ENCODE measurements at places on chromosomes 7 and 10.

GRCh38 chr10:89503652-89504370 is 31.6 kb downstream of the SLC16A12 start:
- no peak for DNase-seq

- DNase-seq, result peak; percentile 52
Observed at GRCh38 chr7:117127585-117128168, 174.4 kb downstream of the ST7 start.

- DNase-seq, result no peak
Observed at GRCh38 chr7:47387506-47387905, 194.4 kb downstream of the TNS3 start.

DNA sequence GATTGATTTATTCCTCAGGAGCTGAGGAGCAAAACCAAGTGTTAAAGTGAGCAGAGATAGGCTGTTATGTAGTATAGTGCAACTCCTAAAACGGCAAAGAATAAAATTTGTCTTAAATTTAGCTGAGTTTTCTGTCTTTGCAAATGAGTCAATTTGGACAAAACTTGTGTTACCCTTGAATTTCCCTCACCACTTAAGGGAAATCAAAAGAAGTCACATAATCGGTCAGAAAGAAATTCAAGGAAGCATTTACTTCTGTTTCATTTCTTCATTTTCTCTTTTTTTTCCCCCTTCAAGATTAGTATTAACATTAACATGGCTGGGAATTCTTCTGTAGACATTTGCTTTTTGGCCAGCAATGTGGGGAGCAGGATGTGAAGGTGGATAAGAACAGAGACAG is 13.9 kb downstream of the LSMEM1 start:
- DNase-seq, result no peak

GRCh38 chr10:7942316-7942715 is 112.2 kb upstream of the GATA3 start:
- no peak for DNase-seq

DNA sequence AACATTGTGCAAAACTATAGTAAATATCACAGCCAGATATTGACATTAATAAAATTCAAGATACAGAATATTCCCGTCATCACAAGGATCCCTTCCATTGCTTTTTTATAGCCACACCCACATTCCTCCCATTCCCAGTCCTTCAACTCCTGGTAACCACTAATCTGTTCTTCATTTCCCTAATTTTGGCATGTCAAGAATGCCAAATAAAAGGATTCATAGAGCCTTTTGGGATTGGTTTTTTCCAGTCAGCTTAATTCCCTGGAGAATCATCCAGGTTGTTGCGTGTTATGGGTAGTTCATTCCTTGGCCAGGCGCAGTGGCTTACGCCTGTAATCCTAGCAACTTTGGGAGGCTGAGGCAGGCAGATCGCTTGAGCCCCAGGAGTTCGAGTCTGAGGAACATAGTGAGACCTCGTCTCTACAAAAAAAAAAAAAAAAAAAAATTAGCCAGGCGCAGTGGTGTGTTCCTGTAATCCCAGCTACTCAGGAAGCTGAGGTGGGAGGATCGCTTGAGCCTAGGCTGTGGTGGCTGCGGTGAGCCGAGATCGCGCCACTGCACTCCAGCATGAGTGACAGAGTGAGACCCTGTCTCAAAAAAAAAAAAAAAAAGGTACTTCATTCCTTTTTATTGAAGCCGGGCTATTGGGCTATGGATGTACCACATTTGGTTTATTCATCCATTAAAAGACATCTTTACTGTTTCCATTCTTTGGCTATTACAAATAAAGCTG is 2.7 kb downstream of the OGDH start:
- DNase-seq, result no peak

DNA sequence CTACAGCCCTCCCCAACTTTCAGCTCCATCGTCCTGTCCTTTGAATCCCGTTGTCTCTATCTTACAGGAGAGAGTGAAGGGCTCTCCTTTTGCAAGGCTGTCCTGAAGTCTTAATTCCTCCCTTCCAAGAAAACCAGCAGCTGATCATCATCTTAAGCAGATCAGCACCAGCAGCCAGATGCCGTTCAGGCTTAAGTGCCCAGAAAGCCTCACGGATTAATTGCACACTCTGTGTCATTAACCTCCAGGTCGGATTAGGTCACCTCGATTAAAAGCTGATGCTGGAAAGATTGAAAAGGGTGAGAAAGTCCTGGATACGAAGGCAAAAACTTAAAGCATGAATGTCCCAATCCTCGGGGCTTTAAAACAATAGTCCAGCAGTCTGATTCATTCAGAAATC is 24.8 kb upstream of the ADARB2 start:
- DNase-seq, result no peak

GRCh38 chr7:137296576-137296975 is 47.0 kb downstream of the PTN start:
- DNase-seq, result no peak

GRCh38 chr7:43295429-43295828 is 183.0 kb downstream of the HECW1 start:
- no peak for DNase-seq

- DNase-seq, result no peak
Observed at GRCh38 chr7:50798126-50798525, 15.4 kb upstream of the GRB10 start.

- no peak for DNase-seq
Observed at GRCh38 chr10:88759366-88760101, at the start of gene LIPN. LIPN (plus strand) TSS chr10:88760020; CDS start chr10:88761406, 1,386 bp downstream.

GRCh38 chr10:48535416-48536155 is 69.3 kb downstream of the ARHGAP22 start:
- no peak for DNase-seq

GRCh38 chr7:1175967-1176851 is 16.2 kb upstream of the ZFAND2A start:
- DNase-seq, result no peak

DNA sequence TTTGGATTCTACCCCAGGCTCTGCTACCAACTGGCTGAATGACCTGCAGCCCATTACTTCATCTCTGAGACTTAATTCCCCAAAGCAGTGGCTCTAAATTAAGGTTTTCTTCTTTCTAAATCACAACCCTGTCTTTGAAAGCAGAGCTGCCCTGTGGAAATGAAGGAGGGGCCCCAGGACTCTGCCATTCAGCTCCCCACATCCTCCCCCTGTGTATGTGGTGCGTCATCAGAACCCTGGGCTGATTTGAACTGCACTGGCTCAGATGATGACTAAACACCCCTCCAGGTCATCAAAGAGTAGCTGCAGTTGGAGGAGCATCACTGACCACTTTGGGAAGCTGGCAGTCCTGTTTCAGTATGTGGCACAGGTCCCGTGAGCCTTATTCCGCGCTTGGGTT is 46.6 kb downstream of the BPGM start:
- no peak for DNase-seq

DNA sequence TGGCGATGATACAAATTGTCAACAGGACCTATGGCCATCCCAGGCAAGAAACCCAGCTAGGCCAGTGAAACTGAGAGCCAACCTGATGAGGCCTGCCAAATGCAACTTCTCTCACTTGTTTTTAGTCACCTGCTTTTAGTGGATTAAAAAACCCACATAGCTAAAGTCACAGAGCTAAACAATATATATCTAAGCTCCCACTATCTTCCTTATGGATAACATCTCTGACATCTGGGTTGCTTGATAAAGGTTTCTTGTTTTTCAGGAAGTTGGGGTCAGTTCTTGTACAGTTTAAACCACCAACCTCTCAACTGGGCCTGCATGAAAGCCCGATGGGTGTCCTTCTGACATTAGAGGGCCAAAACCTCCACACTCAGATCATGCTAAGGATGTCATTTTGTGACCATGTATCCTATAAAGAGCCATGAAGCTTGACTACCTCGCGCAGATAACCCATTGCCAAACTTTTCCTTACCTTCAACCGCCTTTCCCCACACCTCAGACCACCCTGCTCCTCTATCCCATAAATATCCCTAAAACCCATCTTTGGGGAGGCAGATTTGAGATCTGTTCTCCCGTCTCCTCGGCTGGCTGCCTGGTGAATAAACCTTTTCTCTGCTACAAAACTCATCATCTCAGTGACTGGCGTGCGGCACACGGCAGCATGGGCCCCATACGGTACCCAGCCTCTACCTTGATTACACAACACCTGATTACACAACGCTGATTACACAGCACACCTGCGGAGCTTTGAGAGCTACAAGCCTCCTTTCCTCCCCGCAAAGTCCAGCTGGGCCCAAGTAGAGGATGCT is 797 bp upstream of the STMP1 start:
- DNase-seq, result peak; percentile 14

DNA sequence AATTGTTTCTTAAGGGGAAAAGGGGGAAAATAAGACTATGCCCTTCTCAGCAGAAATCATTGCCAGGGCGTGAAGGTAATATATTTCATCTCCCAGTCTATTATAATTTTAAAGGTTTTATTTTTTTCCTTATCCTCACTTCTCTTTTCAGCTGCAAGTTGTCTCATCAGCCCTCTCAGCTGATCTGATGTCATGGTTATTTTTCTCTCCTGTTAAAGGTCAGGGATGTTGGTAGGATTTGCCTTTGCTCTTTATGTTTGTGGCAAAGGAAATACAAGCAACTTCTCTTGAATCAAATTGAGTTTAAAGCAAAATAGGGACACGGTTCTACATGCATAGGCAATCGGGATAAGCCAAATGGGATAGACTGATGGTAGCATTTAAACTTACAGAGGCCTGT is 946.9 kb downstream of the SORCS1 start:
- no peak for DNase-seq

- DNase-seq, result no peak
Observed at GRCh38 chr7:36900988-36901710, 176.9 kb upstream of the AOAH start.

GRCh38 chr10:11440250-11441150 is 170.9 kb downstream of the USP6NL start:
- DNase-seq, result no peak

GRCh38 chr10:119348516-119349240 is 141.3 kb downstream of the GRK5 start:
- DNase-seq, result no peak

DNA sequence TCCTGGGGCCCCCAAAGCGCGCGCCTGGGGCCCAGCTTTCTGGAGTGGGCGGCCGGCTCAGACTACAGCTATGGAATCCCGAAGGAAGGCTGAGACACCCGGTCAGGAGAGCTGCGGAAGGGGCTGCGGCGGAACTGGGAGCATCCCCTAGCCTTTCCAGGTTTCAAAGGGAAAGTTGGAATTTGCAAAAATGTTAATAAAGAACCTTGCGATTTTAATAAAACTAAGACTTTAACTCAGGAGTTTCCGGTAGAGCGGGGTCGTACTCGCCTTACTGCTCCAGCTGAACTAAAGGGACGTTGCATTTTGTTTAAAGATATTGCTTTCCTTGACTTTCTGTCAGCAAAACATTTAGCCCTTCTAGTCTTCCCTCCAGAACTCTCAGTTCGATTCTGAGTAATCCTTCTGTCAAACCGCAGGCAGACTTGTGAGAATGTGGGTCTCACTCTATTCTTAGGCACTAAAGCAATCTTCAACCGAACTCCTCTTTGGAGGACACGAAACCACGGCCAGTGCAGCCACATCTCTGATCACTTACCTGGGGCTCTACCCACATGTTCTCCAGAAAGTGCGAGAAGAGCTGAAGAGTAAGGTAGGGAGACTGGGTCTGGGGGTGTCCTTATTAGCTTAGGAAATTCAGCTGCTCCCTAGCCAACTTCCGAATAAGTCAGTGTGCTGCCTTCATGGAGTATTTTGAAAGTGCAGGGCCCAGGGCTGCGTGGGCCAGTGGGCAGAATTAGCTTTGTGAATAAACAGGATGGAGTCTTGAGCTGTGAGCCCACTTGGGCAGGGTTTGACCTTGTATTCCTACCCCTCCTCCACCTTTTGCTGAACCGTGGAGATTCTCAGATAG is 1.9 kb downstream of the CYP26A1 start:
- no peak for DNase-seq

DNA sequence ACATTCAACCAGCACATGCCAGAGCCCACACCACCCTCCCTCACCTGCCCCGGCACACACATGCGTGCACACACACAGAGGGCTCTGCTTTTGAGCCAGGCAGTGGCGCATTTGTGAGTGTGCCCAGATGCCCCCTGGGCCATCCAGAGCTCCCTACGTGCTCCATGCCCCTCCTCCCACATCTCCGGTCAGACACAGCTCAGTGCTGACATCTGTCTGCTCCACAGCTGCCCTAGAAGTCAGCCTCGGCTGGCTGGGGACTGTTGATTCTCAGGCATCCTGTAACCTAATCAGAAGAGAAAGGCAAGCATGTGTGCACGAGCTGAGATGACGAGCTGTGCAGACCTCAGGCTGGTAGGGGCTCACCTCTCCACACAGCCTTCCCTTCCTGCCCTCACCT is 135.1 kb downstream of the ZMIZ1 start:
- DNase-seq, result no peak

DNA sequence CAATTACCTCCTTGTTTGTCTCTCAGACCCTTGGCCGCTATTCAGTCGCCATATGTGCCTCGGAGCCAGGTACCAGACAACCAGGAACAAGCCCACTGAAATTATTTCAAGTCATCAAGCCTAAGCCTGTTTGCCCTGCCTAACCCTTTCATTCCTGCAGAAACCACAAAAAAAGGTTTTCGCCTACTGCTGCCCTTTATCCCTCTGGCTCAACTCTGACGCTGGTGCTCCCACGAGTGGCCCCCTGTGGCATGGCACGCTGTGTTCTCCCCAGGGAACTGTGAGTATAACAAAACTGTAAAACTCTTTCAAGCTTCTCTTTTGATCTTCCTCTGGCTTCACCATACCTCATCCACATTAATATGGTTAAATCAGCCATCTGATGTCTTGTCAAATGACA is 215.7 kb upstream of the CDC14C start:
- DNase-seq, result no peak

- no peak for DNase-seq
Observed at GRCh38 chr7:2639181-2639681, 7.4 kb downstream of the TTYH3 start.

DNA sequence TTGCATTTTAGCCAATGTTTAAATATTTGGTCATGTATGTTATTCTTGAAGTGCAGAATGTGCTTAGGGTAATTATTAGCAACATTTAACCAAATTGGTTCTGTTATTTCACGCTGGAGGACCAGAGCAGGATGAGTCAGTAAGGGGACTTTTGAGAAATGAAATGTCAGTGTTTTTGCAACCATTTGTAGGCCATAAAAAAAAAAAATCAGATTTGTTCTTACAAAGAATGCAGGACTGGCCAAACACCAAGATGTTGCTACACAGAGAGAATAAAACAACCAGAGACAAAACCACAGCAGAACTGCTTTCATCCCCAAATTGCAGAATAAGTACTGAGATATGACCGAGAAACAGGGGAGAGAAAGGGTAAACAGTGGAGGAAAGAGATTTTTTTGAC is 62.1 kb downstream of the TPST1 start:
- DNase-seq, result no peak
